ENCODE measurements at places on chromosomes 5 and 9.

DNA sequence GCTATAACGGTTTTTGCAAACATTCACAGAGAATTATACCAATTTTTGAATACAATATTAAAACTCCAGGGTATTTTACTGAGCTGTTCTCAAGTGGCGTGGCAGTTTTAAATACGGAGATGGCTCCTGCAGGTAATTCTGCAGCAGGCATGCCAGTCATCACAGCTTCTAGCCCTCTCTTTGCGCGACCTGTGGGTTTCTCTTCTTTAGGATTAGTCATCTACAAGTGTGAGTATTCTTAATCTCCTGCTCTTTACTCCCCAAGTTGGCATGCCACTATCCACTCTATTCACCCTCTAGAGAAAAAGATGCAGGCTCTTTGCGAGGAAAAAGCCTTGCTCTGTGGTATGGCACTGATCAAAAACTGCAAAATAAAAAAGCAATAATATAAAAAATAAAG is 43.9 kb downstream of the ANKRD31 start:
- no peak for DNase-seq

DNA sequence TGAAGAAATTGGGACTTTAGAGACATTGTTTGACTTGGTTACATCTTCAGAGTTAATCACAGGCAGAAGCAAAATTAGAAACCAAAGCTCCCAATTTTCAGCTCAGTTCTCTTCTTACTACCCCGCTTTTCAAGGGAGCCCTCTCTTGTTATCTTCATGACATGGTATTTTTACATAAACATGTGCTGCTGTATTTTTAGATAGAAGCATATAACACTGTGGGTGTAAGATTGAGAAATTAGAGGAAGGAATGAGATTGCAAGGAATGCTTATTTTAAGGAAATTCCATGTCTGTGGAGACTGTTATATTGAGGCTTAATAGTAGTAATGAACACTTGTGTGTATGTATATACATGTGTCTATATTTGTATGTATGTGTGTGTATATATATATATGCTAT is 401.6 kb downstream of the TMEM232 start:
- DNase-seq = no peak

DNA sequence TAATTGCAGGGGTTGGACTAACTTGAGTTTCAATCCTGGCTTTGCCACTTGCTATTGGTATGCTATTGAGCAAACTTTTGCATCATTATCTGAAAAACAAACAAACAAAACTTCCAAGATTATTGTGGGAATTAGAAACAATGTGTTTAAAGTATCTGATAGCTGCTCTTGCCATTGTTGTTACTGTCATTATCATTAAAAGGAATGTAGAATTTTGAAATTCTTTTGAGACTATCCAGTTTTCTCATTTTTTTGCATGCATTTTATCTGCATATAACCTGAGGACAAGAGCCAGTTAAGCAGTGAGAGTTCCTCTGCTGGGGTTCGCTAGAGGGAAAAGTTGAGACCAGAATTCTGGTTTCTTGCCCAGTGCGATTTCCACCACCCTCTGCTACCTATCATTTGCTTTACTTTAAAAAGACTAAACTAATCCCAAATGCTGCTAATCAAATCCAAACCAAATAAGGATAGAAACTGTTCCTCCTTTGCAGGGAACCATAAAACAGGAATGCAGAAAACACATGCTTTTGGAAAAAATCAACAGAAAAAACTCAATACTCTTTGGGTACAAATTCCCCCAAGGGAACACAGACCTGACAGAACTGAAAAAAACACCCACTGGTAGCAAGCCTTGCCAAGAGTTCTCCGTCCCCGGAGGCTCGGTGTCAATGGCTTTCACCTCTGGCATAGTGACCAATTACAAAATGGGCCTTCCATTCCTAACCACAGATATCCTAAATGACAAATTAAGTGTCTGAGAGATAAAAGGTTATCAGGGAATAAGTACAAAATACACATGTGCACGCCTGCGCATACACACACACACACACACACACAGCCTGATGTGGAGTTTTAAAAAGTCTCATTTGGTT is 373.7 kb downstream of the ARL15 start:
- no peak for DNase-seq

DNA sequence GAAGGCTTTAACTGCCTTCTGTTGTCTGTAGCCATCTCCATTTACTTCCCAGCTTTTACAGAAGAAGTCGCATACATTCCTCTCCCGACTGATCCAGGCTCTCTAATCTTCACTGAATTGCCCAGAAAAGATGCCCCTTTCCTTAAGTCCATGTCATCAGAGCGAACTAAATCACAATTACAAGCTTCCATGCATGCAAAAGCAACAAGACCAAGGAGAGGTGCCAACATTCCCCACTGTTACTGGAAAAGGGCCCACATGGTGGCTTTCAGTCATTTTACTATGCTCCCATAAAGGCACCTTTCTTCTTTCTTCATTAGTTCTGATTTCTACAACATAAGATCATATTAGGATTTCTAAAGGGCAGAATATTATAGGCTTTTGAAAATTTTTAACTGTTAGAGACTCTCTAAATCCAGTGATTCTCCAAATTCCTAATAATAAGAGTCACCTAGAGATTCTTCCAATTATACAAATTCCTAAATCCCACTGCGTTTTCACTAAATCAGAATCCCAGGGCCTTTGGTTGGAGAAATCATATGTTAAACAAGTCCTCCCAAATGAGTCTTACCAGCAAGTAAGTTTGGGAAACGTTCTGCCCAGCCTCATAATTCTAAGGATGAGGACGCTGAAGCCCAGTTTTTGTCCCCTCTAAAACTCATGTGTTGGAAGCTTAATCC is 17.0 kb upstream of the ZFR start:
- no peak for DNase-seq

DNA sequence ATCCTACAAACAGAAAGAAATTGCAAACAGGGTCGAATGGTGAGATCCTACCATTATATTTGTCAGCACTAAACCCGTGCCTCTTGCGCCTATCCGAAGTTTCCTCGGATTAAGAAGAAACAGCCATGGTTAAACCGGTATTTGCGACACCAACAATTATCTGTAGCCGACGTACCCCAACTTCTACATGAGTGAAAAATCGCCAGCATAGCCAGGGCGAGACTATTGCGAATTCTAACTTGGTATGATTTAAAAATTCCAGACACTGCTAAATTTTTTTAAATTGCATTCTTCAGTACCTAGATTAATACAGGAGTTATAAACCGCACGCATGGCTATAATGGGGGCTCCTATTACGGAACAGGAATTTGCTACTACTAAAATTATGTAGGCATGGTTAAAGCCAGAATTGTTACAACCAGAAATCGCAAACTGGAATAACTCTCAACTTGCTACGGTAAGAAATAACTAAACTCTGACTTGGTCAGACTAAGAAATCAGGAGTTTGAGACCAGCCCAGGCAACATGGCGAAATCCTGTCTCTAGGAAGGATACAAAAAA is 25.3 kb upstream of the ANXA2R start:
- no peak for DNase-seq

DNA sequence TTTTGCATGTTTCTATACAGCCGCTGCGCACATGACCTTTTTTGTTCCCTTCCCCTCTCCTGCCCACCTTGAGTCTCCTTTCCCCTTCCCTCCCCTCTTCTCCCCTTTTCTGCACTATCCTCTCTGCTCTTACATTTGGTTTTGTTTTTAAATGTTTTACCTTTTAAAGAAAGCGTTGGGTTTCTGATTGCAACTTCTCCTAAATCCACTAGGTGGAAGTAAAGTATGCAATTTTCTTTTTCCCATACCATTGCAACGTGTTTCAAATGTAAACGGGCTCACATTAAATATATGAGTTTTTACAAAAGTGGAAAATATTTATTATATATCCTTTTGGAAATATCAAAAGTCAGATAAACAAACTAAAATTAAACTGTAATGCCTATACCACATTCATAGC is 500.9 kb downstream of the DIRAS2 start:
- DNase-seq = no peak

- DNase-seq = no peak
Measured at GRCh38 chr9:86252870-86253269, 6.6 kb downstream of the C9orf153 start.

GRCh38 chr5:61182449-61182848 is 20.2 kb upstream of the SMIM15 start:
- DNase-seq = no peak

DNA sequence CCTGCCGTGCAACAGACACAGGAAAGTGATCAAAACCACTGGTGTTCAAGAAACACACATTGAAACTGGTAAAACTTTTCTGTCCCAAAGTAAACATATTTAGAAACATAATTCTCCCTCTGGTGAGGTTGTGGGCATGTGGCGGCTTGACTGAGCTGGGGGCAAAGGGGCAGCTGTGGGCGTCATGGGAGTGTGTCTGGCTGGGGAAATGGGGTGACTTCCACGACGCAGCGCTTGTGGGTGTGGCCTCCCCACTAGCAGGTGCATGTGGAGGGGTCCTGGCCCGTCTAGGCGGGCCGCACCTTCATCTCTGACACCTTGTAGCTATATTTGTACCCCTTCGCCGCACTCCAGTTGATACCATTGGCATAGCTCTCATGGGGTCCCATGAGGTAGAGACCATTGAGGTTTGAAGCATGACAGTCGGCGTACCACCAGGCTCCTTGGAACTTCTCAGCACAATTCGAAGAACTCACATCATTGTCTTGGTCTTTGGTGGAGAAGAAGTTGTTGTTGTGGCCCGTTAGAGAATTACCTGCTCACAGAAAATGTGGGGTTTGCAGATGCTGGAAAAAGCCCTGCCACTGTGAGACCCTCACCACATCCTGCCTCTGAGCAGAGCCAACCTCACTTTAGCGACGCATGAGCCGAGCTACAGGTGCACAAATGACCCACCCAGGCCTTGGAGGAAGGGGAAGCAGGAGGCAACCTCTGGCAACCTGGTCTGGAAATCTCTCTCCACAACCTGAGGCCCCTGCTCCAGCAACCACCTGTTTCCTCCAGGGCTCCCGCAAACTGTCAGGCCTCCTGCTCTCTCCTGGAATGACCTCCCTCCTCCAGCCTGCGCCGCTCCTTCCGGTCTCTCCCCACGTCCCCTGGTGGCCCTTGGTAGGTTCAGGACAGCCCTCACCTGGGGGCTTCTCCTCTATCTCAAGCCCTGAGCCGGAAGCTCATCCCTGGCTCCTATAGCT is 7.9 kb downstream of the FCN1 start:
- DNase-seq = no peak

DNA sequence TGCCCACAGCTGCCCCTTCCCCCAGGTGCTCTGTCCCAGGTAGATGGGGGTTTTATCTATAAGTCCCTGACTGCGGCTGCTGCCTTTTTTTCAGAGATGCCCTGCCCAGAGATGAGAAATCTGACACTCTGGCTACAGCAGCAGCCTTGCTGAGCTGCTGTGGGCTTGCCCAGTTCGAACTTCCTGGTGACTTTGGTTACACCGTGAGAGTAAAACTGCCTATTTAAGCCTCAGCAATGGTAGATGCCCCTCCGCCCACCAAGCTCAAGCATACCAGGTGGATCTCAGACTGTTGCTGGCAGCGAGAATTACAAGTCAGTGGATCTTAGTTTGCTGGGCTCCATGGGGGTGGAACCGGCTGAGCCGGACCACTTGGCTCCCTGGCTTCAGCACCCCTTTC is 56.8 kb downstream of the MINAR2 start:
- no peak for DNase-seq

GRCh38 chr5:176529741-176530141 is 7.5 kb downstream of the RNF44 start:
- no peak for DNase-seq

DNA sequence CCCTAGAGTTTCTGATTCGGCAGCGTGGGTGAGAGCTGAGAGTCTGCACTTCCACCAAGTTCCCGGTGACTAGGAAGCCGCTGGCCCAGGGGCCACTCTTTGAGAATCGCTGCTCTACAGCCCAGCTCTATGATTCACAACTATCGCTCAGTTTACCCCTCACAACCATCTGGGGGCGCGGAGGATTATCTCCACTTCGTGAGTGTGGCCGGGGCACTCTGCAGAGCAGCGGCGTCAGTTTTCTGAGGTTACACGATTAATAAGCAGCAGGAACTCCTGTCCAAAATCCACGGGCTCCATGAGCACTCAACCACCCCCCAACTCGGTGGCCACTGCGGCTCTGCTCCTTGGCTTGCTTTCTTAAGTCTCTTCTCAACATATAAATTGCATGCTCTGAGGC is 19.3 kb downstream of the CORO2A start:
- no peak for DNase-seq

DNA sequence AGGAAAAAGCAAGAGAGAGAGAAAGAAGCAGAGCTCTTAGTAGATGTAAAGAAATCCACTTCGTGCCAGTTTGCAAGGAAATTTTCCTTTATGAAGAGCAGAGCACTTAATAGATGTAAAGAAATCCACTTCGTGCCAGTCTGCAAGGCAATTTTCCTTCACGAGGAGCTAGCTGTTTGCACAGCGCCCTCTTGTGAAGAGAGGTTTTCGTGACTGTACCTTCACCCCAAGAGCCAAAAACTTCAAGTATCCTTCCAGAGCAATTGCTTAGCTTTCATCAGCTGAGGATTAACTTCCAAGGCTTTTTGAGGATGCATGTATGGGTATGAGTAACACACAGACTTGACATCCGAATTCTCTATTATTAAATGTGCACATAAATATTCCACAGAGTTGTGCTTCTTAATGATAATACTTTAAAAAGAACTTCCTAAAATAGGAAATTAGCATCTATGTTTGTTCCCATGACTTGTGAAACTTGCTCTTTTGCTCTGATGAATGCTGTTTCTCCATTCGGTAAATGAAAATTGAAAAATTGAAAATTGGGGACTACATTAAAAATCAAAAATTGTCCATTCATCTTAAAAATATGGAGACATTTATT is 525.6 kb downstream of the PDE4D start:
- peak; percentile 0 for DNase-seq

- no peak for DNase-seq
Measured at GRCh38 chr9:68437785-68438184, 81.4 kb downstream of the PGM5 start.

GRCh38 chr5:73641811-73642210 is 15.8 kb downstream of the ARHGEF28 start:
- DNase-seq = no peak

GRCh38 chr9:113409883-113410206 is 630 bp downstream of the POLE3 start:
- no peak for DNase-seq

- DNase-seq = no peak
Measured at GRCh38 chr5:103244398-103244797, 14.2 kb upstream of the MACIR start.

DNA sequence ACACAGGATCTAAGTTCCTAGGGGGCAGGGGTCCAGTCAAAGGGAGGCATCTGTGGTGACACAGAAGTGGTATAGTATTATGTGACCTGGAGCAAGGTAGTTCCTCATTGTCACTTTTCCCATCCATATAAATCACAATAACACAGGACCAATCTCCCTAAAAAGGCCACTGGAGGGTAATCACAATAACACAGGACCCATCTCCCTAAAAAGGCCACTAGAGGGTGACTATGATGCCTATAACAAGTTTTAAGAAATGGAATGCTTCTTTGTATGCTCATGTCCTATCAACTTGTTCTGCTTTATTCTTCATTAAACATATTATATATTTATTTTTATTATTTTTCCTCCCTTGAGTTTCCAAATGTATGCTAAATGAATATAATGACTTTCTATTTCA is 254.6 kb downstream of the ASTN2 start:
- DNase-seq = no peak

DNA sequence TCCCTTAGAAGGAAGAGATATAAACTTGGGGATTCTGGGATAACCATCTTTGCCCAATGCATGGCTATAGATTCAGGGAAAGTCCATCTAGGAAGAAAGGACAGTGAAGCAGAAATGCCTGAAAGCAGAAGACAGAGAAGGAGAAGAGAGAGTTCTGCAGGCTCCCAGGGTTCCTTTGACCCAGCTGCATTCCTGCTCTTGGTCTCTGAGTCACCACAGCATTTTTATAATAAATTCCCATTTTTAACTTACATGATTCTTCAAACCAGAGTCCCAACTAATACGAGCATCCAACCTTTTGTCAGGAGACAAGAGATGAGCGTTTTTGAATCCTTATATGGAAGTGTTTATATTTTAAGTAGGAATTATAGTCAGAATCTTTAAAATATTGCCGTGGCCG is 12.0 kb upstream of the AOPEP start:
- no peak for DNase-seq
